Stimulated activated CD4-positive, alpha-beta T cell treated with anti-CD3 and anti-CD28 coated beads, Interleukin-4, amount 100 ng/mL, for 1 hour (primary cell): ENCODE measurements at places on chromosomes 4 and X.

DNA sequence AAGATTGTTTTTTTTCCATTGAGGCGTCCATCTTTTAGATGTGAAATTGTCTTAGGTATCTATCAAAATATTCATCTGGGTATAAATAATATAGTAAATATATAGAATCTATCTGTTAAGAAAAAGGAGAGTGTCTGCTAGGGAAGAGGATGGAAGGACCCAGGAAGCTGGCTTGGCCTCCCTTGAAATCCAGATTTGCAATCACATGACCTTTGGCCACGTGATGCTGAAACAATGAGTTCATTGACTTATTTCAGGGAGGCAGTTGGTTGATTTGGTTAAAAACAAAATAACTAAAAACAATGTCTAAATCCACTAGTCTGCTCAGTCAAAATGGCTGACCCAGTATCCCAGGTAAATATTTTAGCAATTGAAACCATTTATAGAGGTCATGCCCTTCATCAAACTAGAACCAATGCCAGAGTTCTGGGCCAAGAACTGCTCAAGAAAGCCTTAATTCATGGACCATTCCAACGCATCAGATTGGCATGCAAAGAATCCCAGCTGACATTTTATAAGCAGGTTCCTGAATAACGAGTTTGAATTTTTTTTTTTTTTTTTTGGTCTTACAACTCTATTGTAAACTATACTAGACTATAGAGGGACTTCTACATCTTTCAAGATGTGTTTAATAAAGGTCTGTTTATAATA, 172.7 kb downstream of the MID1 start:
- DNase-seq = no peak

DNA sequence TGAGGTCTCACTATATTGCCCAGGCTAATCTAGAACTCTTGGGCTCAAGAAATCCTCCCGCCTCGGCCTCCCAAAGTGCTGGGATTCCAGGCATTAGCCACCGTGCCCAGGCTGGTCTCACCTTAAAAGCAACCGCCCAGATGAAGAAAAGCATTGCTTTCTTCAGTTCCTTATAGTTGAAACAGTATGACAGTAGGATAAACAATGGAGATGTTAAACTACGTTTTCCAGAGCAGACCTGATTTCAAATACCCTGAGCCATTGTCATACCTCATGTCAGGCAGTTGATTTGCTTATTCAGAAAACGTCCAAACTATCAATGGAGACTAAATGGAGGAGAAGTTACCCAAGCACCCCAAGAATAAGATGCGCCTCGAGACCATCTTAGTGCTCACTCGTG, 26.3 kb upstream of the TMEM131L start:
- no peak for DNase-seq

DNA sequence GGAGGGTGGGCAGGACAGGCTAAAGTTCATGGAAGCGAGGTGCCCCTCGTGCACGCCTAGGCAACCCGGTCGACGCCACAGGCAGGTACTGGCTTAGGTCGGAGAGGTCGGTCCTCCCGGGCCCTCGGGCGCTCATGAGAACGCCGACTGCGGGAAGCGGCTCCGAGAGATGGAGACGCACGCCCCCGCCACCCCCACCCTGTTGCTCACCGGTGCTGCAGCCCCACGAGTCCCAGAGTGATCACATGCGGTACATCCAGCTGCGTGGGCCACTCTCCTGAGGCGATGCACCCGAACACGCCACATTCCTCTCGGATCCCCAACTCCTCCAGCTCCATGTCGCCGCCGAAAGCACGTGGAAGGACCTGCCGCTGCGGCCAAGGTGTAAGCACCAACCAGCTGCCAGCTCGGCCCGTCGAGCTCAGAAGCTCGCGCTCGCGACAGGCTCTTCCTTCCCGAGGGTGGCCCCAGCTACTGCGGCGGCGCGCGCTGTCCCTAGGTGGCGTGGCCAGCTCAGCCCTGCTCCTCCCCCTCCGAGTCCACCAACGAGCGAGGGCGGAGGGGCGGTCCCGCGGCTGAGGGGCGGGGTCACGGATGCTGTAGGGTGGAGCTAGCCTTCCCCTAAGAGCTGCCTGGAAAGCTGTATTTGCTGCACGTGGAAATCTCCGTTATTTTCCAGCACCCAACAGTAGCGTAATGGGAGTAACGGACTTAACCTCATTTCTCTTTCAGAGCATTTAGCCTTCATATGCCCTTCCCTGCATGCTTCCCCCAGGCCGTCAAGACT, at the start of gene PPAT:
PPAT (minus strand) TSS at position 476 of the 787 bp plus-strand sequence; CDS start at position 338, 138 bp downstream.
- peak; percentile 99 for DNase-seq

- no peak for DNase-seq
Measured at GRCh38 chrX:134642386-134642785, 15.9 kb downstream of the PLAC1 start.

GRCh38 chr4:912548-913279, 19.4 kb downstream of the GAK start:
- no peak for DNase-seq

GRCh38 chrX:21487832-21488231, 113.6 kb downstream of the CNKSR2 start:
- no peak for DNase-seq

DNA sequence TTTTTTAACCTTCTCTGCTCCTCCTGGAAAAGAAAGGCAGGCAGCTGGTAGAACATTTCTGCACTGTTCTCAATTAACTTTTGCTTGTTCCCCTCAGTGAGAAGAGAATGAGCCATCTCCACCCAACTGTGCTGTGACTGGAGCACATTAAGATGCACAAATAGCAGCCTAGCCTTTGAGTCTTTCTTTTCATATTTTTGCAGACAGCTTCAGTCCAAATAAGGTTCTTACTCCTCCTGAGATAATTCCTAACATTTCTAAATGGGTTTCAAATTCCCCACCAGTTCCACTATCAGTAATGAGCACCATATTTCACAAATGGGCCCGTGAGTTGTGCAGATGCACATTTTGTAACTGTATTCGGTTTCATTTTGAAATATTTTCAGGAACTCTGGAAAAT, 118.6 kb downstream of the SPCS3 start:
- no peak for DNase-seq

DNA sequence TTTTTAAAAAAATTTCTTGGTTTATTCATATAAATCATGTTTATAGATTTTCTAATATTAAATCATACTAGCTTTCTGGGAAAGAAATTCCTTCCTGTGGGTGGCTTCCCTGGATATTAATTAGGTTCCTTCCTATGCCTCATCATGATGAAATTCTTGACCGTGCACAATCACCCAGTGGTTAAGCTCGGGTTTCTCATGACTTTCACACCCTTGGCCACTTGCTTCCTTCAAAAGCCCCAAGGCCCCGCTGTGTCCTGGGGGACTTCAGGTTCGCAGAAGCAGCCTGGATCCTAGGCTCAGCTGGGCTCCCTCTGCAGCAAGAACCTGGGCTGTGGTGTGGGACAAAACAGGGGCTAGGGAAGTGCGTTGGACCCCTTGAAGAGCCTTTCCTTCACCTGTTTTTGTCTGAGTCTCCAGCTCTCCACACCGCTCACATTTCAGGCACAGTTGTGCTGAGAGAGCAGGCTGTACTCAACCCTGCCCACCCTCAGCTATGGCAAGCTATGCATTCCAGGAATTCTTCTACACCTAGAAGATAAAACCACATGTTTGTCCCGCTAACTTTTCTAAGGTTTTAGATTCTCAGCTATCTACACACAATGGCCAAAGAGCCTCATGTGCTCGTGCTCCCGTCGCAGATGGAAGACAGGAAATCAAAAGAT, 48.9 kb upstream of the TMSB15B start:
- DNase-seq = no peak

DNA sequence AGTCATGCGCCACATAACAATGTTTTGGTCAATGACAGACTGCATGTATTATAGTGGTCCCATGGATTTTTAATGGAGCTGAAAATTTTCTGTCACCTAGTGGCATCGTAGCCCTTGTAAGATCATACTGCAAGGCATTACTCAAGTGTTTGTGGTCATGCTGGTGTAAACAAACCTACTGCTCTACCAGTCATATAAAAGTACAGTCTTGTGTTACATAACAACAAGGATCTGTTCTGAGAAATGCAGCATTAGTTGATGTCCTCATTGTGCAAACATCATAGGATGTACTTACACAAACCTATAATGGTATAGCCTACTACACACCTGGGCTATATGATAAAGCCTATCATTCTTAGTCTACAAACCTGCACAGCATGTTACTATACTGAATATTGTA, 34.6 kb downstream of the COX18 start:
- no peak for DNase-seq

DNA sequence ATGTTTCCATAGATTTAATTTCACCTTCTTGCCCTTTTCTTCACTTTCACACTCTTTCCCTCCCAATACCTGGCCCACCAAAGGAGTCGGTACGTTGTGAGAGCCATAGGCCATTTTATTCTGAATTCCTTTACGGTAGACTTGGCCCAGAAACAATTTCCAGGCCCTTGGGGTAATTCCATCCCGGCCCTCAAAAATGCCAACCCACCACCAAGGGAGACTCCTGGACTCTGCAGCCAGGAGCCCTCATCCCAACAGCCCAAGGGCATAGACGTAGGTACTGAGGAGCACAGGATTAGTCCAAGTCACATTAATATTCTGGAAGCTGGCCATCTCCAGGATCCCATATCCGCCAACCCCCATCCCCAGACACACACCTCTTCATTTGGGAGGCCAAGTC, 102.9 kb downstream of the LIMCH1 start:
- no peak for DNase-seq

DNA sequence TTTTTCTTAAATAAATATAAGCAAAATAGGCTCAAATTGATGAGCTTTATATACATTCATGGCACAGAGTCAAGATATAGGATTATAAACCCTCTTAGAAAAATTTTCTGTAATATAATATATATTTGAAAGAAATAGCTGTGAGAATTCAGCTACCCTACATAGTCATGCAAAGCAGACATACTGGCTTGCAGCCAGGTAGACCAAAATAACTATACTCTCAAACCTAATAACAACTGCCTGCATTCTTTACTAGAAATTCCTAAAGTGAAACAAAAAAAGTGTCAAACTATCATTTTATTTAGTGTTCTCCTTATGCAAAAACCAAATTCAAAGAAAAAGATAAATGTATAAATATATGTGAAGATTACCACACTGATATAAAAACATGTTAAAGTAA, 1390.2 kb downstream of the C4orf33 start:
- DNase-seq = no peak

- no peak for DNase-seq
Measured at GRCh38 chr4:56251556-56251955, 135.7 kb downstream of the AASDH start.

DNA sequence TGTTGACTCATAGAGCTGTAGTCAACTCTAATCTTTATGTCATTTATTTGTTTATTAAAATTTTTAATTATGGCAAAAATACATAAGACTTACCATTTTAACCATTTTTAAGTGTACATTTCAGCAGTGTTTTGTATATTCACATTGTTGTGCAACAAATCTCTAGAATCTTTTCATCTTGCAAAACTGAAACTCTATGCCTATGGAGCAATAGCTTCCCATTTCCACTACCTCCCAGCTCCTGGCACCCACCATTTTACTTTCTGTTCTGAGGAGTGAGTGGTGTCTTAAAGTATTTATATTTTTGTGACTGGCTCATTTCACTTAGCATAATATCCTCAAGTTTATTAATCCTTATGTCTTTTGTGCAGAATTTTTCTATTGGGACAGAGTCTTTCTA, 181.0 kb downstream of the GPAT3 start:
- DNase-seq = no peak

- DNase-seq = no peak
Measured at GRCh38 chr4:129358571-129358970, 262.6 kb downstream of the C4orf33 start.

DNA sequence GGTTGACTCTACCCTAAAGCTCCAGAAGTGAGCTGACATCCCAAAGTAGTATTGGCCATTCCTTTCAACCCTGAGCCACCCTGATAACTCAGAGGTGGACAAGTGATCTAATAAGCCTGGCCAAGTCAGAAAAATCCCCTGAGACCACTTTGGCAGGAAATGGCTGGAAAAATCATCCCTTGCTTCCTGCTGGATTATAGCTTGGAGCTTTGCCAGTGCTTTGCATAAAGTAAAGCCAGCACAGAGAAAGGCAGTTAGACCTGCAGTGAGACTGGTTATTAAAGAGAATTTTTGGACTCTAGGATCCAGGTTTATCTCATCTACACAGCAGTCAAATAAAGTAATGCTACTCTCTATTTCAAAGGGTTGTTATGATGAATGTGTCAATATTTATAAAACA, 6.4 kb downstream of the CXCL3 start:
- no peak for DNase-seq

DNA sequence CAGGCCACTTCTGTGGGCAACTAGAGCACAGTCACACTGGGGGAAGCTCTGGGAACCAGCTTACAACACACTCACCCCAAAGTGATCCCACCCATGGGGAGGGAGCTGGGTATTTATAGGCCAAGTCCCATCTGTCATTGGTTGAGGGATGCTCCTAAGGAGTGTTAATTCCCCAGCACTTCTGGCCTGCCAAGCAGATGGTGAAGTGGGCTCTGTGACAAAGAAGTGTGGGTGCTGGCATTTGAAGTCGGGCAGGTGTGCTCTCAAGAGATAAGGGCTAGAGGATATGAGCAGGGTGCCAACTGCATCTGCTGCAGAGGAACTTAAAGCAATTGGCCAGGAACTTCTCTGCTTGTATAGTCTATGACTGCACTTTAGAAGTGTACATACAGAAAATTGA, 30.9 kb downstream of the PTCHD1 start:
- DNase-seq = no peak

- DNase-seq = no peak
Measured at GRCh38 chrX:149568701-149569296, 18.5 kb downstream of the MAGEA9B start.

DNA sequence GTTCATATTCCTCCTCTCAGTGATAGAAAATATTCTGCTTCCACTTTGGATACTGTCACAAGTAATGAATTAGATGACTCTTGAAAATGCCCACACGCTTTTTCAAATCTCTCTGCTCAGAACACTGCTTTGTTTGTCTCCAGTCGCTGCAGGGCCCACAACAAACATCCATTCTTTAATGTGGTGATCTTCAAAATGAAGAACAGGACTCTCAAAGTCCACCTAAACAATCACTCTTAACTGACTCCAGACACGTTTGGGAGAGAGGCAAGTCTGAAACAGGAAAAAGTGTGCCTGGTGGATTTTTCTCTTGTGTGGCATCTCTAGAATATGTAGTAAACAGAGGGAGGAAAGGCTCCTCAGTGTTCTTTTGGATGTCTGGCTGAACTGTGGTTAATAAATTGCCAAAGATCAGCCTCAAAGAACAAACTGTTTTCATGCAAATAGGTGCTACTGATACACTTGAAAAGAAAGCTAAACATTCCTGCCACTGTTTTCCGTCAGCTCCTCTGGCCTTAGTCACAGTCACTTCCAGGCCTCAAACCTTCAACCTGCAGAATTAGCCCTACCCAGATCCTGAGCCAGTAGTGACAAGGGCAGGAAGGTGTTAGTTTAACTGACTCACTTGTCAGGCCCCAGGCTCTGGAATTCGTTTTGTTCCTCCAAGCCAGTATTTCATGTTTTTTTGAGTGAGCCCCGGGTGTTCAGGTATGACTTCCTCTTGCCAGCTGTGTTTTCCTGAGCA, 259.6 kb upstream of the GPC4 start:
- DNase-seq = no peak
